ENCODE measurements at places on chromosomes 11 and 22. TPM values are rescaled to one million over a fixed set of nuclear protein-coding genes. Genes with fewer than 3 reads are reported as not detected.

GRCh38 chr11:114401311-114401710, 845 bp downstream of the RBM7 start:
- no peak for DNase-seq

TEX54 gene
- total RNA-seq = not detected

DNA sequence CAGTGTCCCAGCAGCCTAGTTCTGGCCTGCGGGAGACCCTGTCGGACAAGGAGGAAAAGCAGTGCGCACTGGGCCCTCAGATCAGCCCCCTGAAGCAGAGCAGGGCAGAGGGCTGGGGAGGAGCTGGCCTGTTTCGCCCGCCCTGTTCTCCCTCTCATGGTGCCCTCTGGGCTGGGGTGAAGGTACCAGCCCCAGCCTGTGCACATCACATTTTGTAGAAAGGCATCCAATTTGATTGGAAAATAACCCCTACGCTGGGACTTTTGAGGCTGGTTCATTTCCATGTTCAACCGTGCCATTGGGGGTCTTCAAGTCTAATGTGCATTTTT, 832 bp upstream of the NAP1L4 start:
- no peak for DNase-seq

APOL1 gene
- 27.5 TPM for total RNA-seq

DNA sequence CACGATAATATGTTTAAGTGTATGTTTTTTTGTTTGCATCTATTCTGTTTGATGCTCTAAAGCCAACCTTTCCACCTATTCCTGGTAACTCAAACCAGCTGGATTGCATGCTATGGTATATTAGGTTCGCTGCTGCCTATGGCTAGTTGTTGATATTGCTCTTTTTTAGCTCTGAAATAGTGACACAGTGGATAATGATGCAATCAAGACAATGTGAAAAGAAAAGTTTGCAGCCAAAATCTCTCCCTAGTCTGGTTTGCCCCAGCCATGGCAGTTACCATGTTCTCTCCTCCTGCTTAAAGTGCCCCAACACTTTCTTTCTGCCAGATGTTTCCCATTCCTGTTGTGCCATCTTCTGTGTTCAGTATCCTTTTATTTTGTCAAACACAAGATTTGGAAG, 269.7 kb downstream of the DYNC2H1 start:
- no peak for DNase-seq

GRCh38 chr11:130675917-130676316, 227.5 kb downstream of the ADAMTS15 start:
- no peak for DNase-seq

GRCh38 chr11:129996113-129996870, 6.3 kb downstream of the PRDM10 start:
- DNase-seq = no peak

DNA sequence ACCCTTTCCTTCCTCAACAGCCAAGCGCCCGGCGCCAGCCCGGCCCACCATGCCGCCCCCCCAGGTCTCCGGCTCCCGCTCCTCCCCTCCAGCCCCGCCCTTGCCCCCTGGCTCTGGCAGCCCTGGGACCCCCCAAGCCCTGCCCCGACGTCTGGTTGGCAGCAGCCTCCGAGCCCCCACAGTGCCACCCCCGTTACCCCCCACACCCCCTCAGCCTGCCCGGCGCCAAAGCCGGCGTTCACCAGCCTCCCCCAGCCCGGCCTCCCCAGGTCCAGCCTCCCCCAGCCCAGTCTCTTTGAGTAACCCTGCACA, 3.3 kb upstream of the PDXP start:
- DNase-seq = no peak

DNA sequence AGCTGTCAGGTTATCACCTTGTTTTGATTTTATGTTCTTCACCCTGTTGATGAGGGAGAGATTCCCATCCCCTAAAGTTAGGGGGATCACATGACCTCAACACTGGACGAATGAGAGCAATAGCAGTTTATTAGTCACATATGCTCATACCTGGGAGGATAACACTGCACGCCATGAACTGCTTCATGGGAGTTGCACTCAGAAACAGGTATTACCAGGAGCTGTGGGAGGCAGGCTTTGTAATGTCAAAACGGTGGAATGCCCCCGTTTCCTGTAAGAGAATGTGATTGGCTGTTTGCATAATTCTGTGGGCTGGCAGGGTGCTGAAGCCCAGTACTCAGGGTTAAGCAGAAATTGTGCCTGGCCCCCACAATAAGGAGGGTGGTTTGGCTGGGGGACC, 3.2 kb upstream of the THY1 start:
- no peak for DNase-seq

DNA sequence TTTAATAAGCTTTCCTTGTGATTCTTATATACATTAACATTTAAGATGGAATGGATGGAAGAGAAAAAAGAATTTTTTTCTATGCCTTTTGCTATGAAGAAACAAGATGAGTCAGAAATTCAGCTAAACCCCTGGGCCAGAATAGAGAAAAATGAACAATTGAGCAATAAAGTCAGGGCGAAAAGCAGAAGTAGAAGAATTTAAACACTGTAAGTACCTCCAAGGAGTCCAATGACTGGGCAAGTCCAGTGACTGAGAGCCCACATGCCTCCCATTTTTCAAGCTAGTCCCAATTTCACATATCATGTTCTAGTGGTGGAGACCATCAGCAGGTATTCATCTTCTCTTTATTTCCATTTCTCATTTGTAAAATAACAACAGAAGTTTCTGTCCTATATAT, 18.6 kb upstream of the APLP2 start:
- DNase-seq = no peak

DNA sequence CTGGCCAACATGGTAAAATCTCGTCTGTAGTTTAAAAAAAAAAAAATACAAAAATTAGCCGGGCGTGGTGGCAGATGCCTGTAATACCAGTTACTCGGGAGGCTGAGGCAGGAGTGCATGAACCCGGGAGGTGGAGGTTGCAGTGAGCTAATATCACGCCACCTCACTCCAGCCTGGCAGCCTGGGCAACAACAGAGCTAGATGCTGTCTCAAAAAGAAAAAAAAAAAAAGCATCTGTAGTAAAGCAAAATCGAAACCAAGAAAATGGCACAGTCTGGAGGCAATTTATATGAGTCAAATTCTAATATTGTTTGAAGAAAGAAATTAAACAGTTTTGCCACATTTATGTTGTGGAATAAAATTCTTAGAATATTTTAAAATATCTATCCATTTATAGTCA, 365.0 kb upstream of the CHORDC1 start:
- DNase-seq = no peak

DNA sequence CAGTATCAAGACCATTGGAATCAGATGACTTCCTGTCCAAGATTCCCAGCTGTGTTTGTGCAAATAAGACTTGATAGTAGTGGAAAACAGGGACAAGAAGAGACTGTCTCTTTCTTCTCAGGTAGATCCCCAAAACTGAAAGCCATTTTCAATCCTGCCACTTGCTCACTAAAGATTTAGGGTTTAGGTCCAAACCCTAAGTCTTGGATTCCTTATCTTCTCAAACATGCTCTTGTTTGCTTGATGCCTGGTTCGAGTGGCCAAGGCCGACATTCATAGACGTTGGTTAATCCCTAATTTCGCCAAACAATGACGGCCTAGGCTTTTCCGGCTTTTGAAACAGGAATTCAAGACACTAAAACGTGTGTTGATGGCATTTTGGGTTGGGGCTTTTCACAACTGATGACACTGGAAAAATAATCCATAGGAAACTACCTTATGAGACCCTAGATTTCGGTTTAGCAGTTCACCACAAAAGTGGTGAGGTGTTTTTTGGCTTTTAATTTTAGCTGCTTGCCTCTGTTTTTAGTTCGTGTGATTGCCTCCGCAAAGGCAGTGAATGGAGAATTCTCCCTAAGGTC, 1.0 kb upstream of the GTPBP1 start:
- DNase-seq = no peak

- DNase-seq = no peak
Observed at GRCh38 chr11:1087961-1088926, 13.6 kb downstream of the MUC2 start.

MOGAT2 gene
- total RNA-seq = not detected

DNA sequence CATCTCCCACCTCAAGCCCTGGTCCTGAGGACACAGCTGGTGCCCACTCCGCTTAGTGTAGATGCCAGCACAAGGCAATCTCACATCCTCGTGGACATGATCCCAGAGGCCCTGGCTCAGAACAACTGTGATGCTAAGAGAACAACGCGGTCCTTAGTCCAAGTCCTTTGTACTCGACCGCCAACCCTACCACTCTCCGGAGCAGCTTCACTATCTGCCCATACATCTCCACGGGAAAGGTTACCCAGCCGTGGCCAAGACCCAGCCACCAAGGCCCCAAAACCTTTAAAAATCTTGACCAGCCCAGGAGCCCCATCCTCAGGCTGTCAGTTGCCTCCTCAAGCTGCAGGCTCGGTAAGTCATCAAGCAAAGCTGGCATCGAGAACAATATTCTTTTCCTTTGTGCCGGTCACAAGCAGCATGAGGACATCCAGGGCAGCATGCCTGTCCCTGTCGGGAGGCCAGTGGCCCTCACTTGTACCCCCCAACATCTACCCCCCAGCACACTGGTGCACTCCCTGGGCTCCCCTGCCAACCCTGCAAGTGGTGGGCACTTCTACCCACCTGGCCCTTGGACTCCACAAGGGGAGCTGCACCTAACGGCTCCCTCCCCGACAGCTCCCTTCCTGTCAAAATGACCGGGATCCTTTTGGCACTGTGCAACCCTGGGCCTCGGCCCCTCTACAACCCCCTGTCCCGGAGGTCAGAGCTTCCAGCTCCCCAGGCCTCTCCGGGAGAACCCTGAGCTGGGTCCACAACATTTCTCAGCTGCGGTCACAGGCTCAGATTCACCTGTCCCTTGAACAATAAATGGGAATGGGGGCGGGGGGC, 2.5 kb downstream of the OSBPL5 start:
- DNase-seq = no peak

Measured in CD4-positive, alpha-beta memory T cell (primary cell).